ENCODE measurements at places on chromosomes 12 and 14.

- no peak for DNase-seq
These were observed 256.8 kb upstream of the FLRT2 start for GRCh38 chr14:85273099-85273677.

DNA sequence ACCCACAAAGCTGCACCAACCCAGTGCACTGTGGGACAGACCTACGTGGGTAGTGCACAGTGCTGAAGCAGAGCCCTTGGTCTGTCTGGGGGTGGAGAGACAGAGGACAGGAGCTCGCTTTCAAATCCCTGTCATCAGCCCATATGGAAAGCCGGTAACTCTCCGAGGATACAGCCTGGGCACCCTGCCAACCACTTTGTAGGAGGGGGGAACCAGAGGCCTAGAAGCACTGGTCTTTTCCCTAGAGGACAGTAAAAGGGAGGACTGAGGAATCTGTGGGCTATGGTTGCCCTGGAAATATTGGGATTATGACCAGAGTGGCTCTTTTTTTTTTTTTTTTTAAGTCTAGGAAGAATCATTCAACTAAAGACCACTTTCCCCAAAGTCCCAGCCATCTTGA lies 74.3 kb downstream of the MAP3K9 start:
- peak; percentile 32 for DNase-seq

DNA sequence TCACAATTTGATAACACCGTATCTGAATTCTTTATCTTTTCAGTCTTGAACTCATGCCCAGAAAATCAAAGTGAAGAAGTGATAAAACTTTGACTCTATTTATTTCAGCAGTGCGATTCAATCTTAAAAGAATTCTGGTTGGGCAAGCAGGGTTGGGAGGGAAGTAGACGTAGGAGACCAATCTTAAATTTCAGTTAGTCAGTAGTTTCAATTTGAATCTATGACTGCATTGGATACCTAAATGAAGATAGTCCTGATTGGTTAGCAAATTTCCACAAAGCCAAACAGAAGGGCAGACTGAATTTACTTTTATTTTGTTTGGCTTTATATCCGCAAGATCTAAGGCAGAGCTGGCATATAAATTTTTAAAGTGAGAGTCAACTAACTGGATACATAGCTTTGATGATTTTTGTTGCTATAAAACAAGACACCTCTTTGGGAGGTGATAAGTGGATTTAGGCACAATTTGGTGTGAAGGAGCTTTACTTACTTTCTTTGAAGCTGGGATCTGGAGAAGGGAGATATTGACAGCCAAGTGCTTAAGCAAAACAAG lies 2.6 kb downstream of the ACSS3 start:
- no peak for DNase-seq

GRCh38 chr14:88962356-88962755 lies 137.9 kb downstream of the TTC8 start:
- no peak for DNase-seq

DNA sequence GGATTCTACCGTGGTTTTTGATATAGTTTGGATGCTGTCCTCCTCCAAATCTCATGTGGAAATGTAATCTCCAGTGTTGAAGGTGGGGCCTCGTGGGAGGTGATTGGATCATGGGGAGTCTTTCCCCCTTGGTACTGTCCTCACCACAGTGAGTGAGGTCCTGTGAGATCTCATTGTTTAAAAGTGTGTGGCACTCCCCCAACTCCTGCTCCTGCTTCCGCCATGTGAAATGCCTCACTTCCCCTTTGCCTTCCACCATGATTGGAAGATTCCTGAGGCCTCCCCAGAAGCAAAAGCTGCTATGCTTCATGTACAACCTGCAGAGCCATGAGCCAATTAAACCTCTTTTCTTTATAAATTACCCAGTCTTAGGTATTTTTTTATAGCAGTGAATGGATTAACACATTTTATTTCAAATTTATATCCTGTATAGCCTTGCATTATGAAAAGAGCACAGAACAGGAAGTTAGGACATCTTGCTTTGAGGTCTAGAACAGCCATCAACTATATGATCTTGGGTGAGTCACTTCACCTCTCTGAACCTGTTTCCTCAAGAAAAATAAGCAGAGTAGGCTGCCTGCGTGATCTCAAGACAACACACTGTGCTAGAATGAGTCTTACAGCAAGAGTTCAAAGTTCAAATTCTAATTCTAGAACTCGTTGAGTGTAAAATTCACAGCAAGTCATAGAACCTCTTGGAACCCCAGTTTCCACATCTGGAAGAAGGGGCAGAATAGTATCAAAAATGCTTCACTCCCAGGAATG lies 160.9 kb upstream of the EEA1 start:
- DNase-seq: no peak

DNA sequence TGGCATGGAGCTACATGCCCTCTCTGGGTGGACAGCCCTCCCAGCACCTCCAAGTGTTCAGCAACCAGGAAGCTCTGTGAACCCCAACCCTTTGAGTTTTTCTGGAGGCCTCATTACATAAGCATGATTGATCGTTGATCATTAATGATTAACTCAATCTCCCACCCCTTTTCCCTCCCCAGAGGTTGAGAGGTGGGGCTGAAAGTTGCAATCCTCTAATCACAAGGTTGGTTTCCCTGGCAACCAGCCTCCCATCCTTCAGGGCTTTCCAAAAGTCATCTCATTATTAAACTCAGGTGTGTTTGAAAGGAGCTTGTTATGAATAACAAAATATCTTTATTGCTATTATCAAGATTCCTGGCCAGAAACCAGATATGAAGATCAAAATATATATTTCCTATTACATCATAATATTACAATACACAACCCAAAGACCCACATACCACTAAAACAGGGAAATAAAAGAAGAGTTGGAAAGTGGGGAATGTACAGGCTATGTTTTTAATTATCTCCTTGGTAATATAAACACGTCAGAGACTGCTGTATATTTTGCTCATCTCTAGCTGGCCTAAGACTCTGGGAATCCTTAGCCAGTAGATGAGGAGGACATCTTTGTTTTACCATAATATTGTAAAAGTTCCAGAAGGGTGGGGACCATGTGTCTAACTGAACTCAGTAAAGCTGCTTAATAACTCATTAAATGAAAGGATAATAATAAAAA lies 73.6 kb downstream of the SSPN start:
- no peak for DNase-seq

All from NCI-H187 (cell line).